ENCODE measurements at places on chromosomes 11 and 22.

DNA sequence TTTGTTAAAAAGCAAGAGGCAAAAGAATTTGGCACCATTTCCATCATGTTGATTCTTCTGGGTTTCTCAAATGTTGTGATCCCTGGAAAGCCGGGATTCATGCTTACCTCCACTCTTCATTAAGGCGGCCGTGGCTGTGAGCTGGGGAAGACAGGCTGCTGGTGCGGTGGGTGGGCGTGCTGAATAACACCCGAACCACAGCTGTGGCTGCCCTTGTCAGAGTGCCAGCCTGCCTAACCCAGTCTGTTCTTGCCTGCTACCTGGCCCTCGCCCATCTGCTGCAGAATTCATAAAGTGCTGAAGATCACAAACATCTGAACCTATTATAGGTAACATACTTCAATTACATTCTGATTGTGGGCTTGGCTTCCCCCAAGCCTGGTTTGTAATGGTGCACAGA lies 95.8 kb upstream of the RCN1 start:
- no peak for DNase-seq

DNA sequence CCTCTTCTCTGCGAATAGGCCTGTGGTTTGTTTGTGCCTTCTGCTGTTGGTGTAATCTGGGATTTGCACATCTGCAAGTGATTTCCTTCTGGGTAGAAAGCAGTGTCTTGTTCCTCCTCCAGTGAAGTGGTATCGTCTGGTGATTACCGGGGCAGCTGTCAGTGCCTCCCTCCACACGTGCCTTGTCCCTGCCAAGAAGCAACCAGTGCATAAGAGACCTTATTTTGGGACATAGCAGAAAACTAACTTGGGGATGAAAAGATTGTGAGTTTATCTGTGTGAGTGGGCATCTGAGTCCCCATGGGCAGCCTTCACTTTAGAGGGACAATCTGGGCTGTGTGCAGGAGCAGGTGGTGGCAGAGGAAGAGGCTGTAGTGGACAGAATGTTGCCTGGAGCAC lies 71.5 kb upstream of the SORL1-AS1 start:
- no peak for DNase-seq

GRCh38 chr22:22619765-22620414 lies 24.5 kb upstream of the GGTLC2 start:
- DNase-seq = no peak

GRCh38 chr11:72750556-72751115 lies 1.6 kb downstream of the ARAP1 start:
- no peak for DNase-seq

GRCh38 chr11:112249871-112250610 lies 10.6 kb downstream of the PLET1 start:
- DNase-seq = no peak

DNA sequence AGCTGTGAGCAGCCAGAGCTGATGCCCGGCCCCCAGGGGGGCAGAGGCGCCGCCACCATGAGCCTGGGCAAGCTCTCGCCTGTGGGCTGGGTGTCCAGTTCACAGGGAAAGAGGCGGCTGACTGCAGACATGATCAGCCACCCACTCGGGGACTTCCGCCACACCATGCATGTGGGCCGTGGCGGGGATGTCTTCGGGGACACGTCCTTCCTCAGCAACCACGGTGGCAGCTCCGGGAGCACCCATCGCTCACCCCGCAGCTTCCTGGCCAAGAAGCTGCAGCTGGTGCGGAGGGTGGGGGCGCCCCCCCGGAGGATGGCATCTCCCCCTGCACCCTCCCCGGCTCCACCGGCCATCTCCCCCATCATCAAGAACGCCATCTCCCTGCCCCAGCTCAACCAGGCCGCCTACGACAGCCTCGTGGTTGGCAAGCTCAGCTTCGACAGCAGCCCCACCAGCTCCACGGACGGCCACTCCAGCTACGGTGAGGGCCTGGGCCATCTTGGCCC lies 6.1 kb downstream of the CDC42EP1 start:
- no peak for DNase-seq

- DNase-seq = no peak
Measured at GRCh38 chr22:20646906-20647305, 127.0 kb upstream of the SERPIND1 start.

GRCh38 chr11:62004473-62004872 lies 37.0 kb upstream of the FTH1 start:
- no peak for DNase-seq

DNA sequence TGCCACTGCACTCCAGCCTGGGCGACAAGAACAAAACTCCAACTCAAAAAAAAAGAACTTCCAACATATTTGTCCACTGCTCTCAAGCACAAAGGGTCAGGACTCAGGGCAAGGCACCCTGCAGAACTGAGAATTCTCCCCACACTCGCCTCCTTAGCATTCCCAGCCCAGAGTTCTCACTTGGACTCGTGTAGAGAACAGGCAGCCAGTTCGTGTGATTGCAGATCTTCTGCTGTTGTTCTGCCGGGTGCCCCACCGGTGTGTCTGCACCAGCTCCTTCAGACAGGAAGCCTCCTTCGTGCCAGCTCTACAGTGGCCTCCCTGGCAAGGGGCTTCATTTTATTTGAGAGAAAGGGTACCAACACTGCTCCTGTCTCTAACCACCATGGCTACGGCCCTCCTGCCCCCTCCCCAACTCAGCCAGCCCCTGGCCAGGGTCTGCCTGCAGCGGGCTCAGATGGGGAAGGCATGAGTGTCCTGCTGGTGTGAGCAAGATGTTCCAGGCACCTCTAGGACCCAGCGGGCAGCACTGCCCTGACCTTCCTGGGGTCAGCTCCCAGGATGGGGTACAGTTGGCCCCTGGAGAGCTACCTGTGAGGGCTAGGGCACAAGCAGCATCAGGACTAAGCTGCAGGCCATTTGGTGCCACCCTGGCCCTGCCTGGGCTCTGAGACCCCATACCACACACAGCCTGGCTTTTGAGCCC lies 19.5 kb upstream of the SCGB1A1 start:
- no peak for DNase-seq

GRCh38 chr11:134734141-134734845 lies 322.3 kb upstream of the B3GAT1 start:
- DNase-seq = no peak

GRCh38 chr11:67270256-67271204 lies 4.3 kb downstream of the GRK2 start:
- no peak for DNase-seq

- DNase-seq = no peak
Measured at GRCh38 chr22:40385036-40385782, 14.8 kb downstream of the SGSM3 start.

- DNase-seq = no peak
Measured at GRCh38 chr11:61106894-61107470, 4.7 kb downstream of the CD5 start.

DNA sequence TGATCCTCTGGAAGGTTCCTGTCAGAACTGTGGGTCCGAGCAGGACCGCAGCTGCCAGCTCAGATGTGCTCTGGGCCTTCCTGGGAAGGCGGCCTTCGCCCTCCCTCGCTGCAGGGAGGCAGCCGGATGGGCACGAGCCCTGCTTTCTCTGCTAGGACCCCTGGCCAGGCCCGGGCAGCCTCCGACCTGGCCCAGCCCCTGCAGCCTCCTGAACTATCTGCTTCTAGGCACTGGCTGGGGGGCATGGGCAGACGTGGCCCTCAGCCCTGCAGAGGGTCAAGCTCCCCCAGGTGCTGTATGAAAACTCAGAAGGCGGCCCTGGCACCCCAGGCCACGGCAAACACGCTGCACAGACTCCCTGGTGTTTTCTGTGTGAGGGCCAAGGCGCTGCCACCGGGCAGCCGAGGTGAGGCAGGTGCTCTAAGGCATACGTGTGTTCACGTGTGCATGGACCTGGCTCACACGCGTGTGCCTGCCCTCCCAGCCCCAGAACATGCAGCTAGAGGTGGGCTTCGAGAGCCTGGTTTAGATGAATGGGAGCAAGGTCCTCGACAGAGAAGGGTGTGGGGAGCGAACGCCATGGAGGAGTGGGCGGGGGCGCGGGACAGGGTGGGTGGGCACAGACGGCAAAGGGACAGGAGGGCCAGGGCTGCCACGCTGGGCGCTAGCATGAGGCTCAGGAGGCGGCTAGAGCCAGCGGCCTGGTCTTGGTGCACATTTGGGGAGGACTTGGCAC lies 4.3 kb downstream of the LRFN4 start:
- no peak for DNase-seq

DNA sequence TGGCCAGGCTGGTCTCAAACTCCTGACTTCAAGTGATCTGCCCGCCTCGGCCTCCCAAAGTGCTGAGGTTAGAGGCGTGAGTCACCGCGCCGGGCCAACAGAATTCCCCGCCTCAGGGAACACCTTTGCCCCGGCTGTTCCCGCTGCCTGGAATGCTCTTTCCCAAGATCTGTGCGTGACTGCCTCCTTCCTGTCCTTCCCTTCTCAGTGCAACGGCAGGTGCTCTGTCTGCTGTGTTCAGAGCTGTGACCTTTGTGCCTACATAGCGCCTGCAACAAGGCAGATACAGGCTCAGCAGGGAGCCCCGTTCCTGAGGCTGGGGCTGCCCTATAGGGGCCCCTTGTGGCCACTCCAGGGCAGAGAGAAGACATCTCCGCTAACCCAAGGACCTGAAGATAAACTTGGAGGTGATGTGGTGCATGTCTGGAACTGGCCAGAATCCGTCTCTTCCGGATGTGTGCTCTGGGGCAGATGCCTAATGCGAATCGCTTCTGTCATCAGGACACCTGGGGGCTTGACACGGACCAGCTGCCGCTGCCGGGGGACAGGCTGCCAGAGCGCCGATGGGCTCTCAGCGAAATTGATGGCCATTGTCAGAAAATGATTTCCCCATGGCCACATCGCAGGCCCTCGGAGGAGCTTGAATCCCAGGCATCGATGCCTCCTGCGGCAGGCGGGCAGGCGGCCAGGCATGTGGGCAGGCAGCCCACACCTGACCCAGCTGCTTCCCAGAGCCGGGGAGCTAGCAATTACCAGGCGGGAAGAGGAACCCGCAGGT lies 43.5 kb upstream of the TCF20 start:
- DNase-seq = no peak

DNA sequence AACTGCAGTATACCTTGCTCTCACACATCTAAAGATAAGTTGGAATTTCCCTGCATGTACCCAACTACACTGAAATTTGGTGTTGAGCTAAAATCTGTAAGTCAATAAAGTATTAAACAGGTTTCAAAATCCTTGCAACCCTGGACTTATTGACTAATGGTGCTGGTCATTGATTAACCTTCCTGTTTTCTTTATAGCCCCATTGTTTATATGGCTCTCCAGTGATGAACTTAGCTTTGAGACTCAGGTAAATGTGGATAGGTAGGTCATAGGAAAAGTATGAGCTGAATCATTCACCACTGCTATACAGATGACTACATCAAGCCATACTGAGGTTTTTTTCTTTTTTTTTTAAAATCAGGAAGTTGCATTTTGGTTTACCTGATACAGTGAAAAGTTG lies 132.7 kb downstream of the FAT3 start:
- DNase-seq = no peak

- no peak for DNase-seq
Measured at GRCh38 chr11:12019337-12019736, 10.9 kb upstream of the DKK3 start.

- no peak for DNase-seq
Measured at GRCh38 chr11:92782806-92783205, 186.6 kb upstream of the MTNR1B start.

DNA sequence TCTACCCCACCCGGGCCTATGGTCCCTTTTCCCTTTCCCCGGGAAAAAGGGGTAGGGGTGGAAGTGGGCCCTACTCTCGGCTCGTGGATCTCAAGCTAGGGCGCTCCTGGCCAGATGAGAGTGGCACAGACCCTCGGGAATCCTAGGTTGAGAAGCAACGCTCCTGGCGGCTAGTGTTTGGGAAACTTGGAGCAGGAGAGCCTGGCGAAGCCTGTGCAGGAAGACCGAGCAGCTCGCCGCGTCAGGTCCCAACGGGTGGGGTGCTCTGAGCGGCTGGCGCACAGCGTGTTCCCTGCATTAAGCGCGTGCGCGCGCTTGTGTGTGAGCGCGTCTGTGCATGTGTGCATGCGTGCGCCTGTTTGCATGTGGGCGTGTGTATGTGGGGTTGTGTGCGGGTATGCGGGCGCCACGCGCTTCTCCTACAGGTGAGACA lies 7.1 kb upstream of the FLI1 start:
- no peak for DNase-seq

DNA sequence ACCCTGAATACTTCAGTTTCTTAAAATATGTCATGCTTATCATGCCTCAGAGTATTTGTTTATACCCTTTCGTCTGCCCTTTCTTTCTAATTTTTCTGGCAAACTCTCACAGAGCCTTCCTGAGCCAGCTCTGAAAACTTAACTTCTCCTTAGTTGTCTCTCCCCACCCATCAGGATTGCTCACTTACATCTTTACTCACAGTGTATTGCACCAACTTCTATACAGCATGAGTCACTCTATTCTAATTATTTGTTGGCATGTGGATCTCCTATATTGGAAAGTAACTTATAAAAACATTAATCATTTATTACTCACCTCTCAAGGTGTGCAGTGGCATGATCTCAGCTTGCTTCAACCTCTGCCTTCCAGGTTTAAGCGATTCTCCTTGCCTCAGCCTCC lies 114.9 kb downstream of the FANCF start:
- DNase-seq = no peak

- peak; percentile 9 for DNase-seq
Measured at GRCh38 chr22:29157759-29158535, 47.7 kb upstream of the EMID1 start.

DNA sequence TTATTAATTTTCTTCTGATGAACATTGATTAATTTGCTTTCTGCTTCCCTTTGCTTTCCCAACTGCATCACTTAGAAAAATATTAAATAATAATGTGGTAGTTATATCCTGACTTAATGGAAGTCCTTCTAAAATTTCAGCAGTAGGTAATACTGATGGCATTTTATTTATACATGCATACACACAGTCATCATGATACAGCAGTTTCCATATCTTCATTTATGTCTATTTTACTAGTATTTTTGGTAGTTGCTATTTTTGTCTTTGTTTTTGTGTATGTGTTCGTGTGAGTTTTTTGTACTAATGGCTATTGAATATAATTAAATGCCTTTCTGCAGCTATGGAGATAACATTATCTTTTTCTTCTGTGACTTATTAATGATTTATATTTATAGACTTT lies 484.7 kb upstream of the CNTN5 start:
- no peak for DNase-seq

GRCh38 chr22:31089160-31090100 lies 8.3 kb downstream of the SMTN start:
- DNase-seq = no peak

DNA sequence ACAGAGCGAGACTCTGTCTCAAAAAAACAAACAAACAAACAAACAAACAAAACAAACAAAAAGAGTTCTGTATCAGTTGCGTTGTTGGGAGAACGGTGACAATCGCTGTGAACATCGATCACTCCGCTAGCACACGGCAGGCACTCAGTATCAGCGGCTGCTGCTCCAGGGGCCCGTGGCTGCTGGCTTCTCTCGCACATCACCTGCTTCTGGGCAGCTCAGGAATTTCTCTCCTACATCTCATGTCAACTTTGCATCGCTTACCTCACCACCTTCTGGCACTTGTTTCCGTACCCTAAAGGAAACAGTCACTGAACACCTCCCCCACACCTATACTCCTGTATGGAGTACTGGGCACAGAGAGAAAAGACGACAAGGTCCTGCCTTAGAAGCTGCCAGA lies 70.3 kb upstream of the WNT7B start:
- DNase-seq = peak; percentile 46

GRCh38 chr11:73995247-73995646 lies 12.6 kb upstream of the UCP2 start:
- DNase-seq = no peak

GRCh38 chr11:96221244-96222070 lies 121.5 kb downstream of the MAML2 start:
- DNase-seq = no peak

All from left forelimb (tissue), 1 donor.